ENCODE measurements at places on chromosomes 11 and 22.

DNA sequence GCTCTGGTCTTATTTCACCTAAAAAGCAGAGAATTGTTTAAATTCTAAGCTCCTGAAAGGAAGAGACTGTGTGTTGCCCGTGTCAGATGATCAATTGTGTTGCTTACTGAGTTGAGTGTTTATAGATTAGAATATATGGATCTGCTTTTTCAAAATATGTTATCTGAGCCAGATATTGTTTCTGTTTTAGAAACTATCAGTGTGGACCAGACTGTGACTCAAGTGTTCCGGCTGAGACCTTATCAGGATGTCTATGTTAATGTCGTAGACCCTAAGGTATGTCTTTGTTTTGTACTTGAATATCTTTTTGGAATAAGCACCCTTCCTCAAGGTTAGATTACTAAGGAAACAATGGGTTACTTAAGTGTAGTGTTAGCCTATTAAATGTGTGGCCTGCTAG is 11.0 kb downstream of the DEPDC5 start:
- no peak for DNase-seq

DNA sequence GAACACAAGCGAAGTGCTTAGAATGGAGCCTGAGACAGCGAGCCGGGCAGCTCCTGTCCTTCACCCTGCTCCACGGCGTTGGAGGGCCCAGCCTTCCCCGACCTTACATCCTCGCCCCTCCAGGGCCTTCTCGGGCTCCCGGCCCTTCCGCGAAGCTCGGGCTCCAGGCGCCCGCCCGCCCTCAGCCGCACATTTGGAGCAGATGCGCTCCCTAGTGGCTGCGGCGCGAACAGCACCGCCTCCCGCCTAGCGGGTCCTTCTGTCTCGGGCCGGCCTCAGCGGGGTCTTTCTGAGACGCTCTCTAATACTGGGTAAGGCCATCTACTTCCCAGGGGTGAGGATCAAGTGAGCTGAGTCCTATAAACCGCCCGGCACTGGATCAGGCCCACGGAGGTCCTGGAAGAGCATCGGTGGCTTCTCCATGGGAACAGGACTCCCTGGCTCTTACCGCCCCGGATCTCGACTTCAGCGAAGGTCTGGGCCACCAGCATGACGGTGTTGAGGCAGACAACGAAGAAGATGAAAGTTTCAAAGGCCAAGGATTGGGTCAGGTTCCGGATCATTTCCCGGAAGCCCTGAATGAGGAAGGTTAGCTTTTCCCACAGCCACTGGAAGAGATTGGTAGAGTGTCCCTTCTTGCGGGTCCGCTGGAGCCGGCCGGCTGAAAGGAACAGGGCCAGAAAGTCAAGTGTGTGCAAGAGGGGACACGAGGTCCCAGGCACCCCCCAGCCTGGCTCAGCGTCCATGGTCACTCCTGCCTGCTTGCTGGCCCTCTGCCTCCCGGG is 3.7 kb downstream of the CATSPER1 start:
- DNase-seq: peak; percentile 54

DNA sequence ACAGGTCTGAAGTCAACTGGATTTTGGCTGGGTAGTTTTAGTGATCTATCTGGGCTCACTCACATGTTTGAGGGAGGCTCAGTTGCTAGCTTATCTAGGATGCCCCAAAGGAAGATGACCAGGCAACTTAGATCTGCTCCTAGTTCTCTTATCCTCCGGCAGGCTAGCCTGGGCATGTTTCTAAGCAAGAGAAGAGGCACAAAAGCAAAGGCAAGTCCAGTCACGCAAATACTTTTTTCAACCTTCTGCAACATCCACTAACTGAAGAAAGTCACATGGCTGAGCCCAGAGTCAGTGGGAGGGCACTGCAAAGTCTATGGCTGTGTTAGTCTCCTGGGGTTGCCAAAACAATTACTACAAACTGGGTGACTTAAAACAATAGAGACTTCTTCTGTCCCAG is 32.9 kb upstream of the FSHB start:
- no peak for DNase-seq

GRCh38 chr11:109247071-109247470 is 174.9 kb upstream of the C11orf87 start:
- DNase-seq: no peak

DNA sequence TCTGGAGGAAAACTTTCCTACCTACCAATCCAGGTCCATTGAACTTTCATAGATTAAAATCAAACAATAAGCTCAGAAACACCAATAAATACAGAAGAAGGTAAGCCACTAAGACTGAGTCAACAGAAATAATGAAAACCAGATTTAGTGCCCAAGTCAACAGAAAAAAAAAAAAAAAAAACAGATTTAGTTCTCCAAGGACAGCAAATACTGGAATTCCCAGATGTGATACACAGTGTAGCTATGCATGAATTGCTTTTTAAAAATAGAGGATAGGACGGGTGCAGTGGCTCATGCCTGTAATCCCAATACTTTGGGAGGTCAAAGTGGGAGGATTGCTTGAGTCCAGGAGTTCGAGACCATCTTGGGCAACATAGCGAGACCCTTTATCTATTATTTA is 15.7 kb downstream of the DMC1 start:
- no peak for DNase-seq

DNA sequence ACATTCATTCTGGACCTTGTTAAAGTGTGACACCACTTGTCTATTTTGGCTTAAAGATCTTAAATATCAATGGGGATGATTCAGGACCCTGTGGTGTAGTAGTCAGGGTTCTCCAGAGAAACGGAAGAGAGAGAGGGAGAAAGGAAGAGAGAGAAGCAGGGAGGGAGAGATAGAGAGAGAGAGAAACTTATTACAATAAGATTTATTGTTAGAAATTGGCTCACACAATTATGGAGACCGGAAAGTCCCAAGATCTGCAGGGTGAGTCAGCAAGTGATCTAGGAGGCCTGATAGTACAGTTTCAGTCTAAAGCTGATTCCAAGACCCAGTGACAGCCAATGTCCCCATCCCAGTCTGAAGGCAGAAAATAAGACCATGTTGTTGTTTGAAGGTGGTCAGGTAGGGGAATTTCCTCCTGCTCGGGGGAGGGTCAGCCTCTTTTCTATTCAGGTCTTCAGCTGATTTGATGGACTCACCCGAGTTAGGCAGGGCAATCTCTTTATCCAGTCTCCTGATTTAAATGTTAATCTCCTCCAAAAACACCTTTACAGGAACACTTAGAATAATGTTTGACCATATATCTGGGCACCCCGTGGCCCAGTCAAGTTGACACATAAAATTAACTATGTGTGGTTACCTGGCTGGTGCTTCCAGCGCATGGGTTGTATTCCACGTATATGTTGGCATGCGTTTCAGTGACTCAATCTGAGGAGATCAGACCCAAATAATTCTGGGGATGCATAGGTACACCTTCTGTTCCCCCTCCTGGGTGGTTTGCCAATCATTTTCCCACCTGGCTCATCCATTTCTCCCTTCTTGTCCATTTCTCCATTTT is 1350.5 kb downstream of the TBC1D22A start:
- DNase-seq: no peak

DNA sequence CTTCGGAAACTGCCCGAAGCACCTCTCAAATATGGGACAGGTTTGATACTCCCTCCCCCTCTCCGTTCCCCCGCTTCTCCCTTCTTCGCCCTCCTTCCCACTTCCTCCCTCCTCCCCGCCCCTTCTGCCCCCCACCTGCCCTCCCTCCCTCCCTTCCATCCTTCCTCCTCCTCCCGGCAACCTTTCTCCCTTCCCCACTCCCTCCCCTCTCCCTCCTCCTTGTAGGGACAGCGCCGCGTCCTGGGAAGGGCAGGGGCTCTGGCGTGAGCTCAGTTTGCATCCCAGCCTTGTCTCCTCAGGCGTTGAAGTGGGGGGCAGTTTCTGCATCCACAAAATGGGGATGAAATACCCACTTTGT is 6.1 kb upstream of the NFAM1 start:
- no peak for DNase-seq

DNA sequence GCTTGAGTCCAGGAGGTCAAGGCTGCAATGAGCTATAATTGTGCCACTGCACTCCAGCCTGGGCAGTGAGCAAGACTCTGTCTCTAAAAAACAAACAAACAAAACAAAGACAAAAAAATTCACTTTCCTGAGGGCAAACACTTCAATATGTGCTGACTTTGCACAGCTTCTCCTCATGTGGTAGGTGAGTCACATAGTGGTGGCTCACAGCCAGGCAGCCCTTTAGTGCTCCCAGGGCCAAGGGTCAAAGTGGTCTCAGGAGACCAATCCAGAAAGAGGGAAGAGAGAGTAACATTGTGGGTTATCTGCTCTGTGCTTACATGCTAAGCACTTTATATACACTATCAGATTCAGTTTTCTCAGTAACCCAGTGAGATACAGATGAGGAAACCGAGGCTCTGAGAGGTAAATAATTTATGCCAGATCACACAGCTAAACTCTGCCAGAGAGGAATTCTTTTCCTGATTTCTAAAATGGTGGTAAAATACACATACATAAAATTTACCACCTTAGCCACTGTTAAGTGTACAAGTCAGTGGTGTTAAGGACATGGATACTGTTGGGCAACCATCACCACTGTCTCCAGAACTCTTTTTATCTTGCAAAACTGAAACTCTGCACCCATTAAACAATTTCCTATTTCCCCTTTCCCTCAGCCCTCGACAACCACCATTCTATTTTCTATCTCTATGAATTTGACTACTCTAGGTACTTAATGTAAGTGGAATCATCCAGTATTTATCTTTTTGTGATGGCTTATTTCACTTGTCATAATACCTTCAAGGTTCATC is 231.7 kb upstream of the NARS2 start:
- DNase-seq: no peak

GRCh38 chr11:26323837-26324236 is 8.1 kb upstream of the ANO3 start:
- no peak for DNase-seq

DNA sequence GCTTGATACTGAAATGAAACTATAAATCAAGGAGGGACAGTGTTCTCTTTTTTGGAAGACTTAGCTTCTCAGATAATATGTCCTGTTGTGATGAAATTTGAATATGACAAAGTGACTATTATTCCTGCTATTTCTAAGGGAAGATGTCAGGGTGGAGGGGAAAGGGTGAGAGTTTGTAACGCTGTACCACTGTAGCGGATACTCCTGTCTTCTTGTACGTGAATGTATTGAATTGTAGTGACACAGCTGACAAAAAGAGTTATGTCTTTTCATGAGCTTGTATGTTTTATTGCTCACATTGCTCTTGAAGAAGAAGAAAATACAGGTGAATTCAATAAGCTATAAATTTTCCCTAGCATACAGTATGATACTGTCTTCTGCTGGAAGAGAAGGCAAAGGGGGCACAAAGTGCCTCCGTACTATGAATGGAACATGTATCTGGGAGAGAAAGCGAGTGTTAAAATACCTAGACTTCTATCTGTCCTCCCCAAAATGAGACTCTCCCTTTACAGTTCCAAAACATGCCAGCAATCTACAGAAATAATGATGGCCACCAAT is 538.5 kb upstream of the LRRC4C start:
- DNase-seq: no peak

- peak; percentile 55 for DNase-seq
Measured at GRCh38 chr11:71342951-71343827, 90.8 kb upstream of the SHANK2 start.

GRCh38 chr11:122668562-122669090 is 13.1 kb downstream of the UBASH3B start:
- DNase-seq: no peak

DNA sequence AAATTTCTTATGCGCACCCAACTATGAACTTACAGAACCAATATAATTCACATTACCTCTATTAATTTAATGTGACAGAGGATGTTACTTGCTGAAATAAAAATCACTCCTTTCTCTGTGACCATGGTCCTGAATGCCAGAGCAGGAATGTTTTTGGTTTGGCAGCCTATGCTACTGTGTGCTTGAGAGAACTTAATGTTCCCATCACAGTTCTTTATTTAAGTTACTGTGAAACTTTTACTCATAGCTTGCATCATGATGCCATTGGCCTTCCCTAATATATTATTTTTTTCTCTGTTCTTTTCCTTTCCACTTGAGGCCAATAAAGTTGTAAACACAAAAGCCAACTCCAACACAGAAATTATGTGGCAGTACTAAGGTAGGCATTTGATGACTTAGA is 142.2 kb downstream of the FAM76B start:
- no peak for DNase-seq

- no peak for DNase-seq
Measured at GRCh38 chr22:48382197-48382596, 1445.5 kb downstream of the BRD1 start.

DNA sequence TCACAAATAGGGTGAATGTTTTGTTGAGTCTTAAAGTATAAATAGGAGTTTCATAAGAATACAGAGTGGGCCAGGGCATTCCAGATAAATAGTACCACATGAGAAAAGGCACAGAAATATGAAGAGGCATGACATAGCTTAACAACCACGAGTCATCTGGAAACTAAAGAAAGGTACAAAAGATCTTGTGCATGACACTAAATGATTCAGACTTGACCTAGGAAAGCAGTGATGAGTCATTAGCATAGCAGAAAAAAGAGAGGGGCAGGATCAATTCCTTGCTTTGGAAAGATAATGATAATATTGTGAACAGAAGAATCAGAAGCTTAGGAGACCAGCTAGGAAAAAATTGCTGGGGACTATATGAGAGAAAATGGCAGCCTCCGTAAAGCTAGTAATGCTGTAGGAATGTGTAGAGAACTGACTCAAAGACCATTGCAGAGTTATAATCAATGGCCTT is 47.6 kb upstream of the FIBIN start:
- DNase-seq: no peak

GRCh38 chr11:57353036-57353435 is 14.9 kb downstream of the P2RX3 start:
- DNase-seq: no peak

- no peak for DNase-seq
Measured at GRCh38 chr22:19664406-19664805, 49.9 kb upstream of the SEPTIN5 start.

GRCh38 chr11:2951231-2952110 is 22.3 kb upstream of the PHLDA2 start:
- no peak for DNase-seq

DNA sequence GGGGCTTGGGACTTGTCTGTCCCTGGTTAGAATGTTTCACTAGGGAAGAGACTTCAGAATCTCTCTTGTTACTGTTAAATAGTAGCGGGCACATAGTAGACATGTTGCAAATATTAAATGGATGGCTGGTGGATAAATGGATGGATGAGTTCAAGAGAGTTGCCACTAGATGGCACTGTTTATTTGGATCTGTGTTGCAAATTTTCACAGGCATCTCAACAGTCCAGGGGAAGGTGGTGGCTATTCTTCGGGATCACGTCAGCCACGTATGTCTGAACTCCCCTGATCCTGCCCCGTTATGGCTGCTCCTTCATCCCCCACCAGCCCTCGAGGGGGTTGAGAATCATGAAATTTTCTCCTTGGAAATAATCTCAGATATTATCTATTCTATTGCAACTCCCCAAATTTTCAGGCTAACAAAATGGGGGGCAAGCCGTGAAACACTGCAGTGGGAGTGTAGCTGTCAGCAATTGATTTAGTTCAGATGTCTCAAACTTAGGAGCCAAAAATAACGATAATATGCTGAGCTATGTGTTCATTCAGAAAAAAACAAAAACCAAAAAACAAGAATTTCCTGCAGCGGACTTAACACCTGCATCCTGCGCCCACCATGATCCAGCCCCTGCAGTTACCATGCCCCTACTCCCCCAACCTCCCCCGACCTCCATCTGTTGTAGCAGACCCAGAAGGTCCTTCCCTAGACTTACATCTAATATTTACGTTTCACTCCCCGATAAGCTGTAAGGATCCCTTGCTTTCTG is 29.1 kb upstream of the BIRC3 start:
- peak; percentile 81 for DNase-seq

GRCh38 chr11:48006301-48006992 is 26.1 kb downstream of the PTPRJ start:
- DNase-seq: no peak

Data from NCI-H1436 (cell line).